NCI-H187 (cell line): ENCODE measurements at places on chromosomes 6 and 20.

DNA sequence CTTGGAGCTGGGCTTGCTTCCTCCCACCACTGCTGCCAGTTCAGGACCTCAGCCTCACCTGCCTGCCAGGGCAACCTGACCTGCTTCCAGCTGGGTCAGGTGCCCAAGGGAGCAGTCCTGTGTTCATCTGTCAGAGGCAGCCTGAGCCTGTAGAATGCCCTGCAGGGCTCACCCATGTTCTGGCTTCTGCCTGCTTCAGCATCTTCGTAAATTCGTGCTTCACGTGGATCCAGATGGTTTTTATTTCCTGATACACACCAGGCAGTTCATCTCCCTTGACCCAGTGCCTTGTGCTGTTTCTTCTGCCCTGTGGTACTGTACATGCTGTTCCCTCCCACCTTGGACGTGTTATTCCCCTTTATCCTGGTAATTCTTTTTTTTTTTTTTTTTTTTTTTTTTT, 50.2 kb downstream of the ARID1B start:
- DNase-seq, result no peak

DNA sequence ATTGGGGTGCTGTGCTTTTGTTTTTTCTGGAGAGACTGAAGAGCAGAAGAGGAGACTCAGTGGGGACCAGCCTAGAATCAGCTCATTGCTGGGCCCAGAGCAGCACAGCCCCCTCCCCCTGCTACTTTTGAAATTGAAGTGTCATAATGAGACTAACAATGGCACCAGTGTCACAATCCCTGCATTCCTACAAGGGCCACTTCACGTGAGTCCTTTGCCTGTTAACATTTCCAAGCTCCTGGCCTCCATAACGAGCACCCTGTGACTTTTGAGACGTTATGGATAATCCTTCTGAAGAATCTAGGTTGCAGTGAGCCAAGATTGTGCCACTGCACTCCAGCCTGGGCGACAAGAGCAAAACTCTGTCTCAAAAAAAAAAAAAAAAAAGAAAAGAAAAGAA, 41.7 kb downstream of the CNBD2 start:
- DNase-seq, result no peak

DNA sequence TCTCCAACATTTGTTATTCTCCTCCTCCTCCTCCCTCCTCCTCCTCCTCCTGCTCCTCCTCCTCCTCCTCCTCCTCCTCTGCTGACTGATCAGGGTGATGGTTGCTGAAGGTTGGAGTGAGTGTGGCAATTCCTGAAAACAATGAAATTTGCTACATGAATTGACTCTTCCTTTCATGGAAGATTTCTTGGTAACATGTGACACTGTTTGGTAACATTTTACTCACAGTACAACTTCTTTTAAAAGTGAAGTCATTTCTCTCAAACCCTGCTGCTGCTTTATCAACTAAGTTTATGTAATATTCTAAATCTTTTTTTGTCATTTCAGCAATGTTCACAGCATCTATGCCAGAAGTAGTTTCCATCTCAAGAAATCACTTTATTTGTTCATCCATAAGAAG, 543.0 kb downstream of the MAFB start:
- DNase-seq, result no peak

GRCh38 chr20:61829526-61829925, 236.2 kb downstream of the TAF4 start:
- no peak for DNase-seq

- no peak for DNase-seq
Measured at GRCh38 chr20:51182571-51182970, 159.7 kb upstream of the KCNG1 start.

GRCh38 chr20:10970109-10970508, 296.3 kb upstream of the JAG1 start:
- DNase-seq, result no peak

GRCh38 chr20:2178318-2179232, 76.9 kb downstream of the STK35 start:
- no peak for DNase-seq

DNA sequence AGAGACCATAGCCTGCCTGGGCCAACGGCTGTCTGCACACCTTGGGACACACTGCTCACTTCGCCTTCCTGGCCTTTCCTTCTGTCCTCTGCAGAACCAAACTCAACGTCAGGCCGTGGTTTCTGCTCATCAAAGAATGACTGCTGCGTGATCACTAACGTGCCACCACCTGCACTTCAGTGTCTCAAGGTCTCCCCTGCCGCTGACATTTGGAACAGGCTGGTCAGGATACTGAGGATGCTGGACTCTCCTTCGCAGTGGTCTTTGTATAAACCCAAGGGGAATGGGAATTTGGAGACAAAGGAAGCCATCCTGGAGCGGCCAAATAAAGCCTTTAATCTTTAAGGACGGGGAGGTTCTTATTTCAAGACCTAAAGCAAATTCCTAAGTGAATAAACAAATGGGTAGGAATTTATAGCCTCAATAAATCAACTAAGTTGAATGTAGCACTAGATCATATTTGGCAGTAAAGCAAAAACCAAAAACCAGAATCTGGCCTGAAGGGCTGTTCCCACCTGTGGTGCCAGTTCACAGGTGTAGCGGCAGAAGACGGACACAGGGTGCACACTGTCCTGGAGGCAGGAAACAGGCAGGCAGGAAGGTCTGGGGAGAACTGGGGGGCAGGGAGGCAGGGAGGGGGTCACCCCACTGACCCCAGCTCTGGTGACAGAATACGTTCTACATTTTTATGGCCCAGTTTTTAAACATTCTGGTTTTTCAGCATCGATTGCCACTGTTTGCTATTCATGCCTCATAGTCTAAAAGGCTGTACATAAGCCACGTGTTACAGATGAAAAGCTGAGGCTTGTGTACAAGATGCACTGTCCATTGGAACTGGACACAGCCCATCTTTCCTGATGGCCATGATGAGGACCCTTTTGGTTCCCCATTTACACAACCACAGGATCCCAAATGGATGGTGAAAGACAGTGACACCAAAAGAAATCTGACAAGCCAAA, 36.6 kb downstream of the ABHD12 start:
- DNase-seq, result no peak

GRCh38 chr6:56243518-56244070, 3.8 kb downstream of the COL21A1 start:
- no peak for DNase-seq

DNA sequence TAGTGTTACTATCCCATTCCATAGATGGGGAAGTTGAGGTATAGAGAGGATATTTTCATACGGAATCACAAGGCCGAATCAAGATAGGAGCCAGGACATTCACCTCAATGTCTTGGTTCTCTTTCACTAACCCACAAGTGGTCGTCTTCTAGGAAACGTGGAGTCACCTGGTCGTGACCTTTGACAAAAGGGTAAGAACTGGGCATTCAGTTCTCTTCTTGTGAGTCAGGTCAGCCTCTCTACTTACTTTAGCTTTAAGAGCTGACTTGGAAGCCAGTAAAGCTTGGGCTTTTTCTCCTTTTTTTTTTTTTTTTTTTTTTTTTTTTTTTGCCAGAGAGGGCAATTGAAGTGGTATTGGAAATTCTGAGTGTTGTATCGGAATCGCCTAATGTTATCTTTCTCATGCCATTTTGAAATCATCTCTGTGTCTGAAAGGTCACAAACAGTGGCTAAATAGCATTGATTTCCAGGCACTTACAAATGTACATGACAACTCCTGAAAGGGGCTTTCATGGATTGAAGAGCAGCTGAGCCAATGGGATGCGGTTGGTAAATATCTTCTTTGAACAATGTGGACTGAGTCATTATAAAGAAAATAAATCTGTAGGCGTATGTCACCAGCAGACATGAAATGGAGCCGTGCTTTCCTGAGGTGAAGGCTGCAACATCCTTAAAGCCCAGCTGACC, 356.9 kb downstream of the KIF16B start:
- no peak for DNase-seq

GRCh38 chr6:19342616-19343015, 494.6 kb upstream of the ID4 start:
- DNase-seq, result no peak

GRCh38 chr6:119162134-119162775, 83.8 kb upstream of the FAM184A start:
- no peak for DNase-seq

GRCh38 chr6:17768881-17769280, 62.2 kb upstream of the NUP153 start:
- DNase-seq, result no peak
